Stimulated activated CD8-positive, alpha-beta memory T cell treated with anti-CD3 and anti-CD28 coated beads, Interleukin-4, amount 100 ng/mL, for 1 hour (primary cell): ENCODE measurements at places on chromosomes 5 and 9.

GRCh38 chr9:118782790-118783463 lies 586.3 kb downstream of the BRINP1 start:
- no peak for DNase-seq

- no peak for DNase-seq
Measured at GRCh38 chr9:114051281-114051680, 26.8 kb downstream of the AMBP start.

DNA sequence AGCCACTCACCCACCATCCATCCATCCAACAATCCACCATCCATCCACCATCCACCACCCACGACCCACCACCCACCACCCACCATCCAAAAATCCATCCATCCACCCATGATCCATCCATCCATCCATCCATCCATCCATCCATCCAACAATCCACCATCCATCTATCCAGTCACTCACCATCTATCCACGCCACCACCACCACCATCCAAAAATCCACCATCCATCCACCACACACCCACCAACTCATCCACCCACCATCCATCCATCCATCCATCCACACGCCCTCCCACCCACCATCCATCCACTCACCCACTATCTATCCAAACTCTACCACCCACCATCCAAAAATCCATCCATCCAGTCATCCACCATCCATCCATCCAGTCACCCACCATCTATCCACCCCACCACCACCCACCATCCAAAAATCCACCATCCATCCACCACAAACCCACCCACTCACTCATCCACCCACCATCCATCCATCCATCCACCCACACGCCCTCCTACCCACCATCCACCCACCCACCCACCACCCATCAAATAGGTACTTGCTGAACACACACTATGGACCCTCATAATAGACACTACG lies 9.0 kb downstream of the DPH7 start:
- no peak for DNase-seq

DNA sequence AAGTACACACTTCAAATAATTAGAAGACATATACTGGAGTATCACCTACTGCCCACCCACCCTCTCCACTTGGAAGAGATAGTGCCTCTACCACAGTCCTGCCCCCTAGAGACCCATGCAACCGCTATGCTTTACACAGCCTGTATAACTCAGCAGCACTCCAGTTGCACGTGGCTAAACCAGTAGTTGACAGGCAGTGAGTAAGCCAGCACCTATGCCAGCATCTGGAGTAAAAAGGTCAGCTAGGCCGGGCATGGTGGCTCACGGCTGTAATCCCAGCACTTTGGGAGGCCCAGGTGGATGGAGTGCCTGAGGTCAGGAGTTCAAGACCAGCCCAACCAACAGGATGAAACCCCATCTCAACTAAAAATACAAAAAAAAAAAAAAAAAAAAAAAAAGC lies 356.4 kb downstream of the NR2F1-AS1 start:
- no peak for DNase-seq

DNA sequence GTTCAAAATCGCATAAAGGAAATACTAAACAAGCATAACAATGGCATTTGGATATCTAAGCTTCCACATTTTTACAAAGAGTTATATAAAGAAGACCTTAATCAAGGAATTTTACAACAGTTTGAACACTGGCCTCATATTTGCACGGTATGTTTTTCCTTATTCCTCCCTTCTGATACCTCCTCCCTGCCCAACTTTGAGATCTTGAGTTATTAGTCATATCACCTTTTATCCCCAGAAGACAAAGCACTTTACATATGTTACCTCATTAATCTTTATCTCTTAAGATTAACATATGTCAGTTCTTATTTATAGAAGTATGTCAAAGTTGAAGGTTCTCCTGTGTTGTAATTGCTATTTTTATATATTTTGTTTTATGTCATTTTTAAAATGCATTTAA lies 29.8 kb downstream of the TDRD7 start:
- DNase-seq = no peak

GRCh38 chr9:69308206-69308931 lies 16.6 kb upstream of the ENTREP1 start:
- no peak for DNase-seq

- no peak for DNase-seq
Measured at GRCh38 chr9:5025416-5025815, 40.3 kb downstream of the JAK2 start.

GRCh38 chr5:2898661-2899060 lies 147.2 kb upstream of the IRX2 start:
- DNase-seq = no peak

DNA sequence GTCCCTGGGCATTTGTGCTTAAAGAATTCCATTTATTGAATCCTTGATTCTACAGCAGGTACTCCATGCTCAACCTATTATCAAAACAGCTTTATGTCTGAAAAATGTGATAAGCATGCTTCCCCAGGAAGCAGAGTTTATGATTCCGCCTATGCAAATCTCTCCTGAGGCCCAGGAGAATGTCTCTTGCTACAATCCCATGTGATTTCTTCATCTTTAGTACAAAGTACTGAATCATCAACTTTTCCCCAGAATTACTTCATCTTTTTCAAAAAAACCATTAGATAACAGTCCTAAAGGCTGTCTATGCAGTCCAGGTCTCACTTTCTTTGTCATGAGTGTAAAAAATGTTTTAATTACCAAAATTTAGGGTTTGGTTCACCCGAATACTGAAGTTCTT lies 130.2 kb upstream of the ADAMTSL1 start:
- no peak for DNase-seq

DNA sequence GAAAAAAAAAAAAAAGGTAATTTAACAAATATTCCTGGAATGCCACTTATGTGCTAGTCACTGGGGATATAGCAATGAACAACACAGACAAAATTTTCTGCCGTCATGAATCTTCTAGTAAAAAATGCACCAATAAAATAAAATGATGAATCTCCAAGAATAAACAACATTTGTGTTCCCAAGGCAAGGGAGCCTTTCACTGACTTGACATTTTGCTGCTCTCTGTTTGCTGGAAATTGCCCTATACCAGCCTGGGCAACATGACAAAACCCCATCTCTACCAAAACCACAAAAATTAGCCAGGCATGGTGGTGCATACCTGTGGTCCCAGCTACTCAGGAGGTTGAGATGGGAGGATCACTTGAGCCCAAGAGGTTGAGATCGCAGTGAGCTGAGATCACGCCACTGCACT lies 64.5 kb upstream of the ERBIN start:
- no peak for DNase-seq

- no peak for DNase-seq
Measured at GRCh38 chr9:29290516-29290915, 1717.2 kb upstream of the C9orf72 start.
